ENCODE measurements at places on chromosomes 1 and 21.

DNA sequence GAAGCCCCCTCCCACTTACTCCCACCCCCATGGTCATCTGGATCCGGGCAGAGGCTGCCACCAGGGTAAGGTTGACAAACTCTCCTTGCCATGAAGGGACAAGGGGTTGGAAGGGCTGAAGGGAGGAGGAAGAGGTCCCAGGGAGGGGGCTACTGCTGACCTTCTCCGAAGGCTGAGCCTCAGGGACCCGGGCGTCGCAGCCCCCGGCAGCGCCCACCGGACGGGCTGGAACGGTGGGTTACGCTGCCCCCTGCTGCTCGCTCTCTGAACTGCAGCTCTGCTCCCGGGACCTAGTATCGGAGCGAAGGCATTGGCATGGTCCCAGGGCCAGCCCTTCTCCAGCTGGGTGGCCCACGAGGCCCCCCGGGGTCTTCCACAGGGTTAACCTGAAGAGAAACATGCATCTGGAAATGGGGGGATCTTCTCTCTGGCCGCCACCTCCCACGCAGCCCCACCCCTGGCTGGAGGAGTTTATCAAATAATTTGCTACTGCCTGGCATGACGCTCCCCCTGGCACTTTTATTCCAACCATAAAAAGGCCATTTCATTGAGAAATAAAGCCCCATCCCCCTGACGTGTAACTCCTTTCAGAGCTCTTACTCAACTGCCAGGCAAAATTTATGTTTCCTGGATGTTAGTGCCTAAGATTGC, 70.4 kb upstream of the TARDBP start:
- no peak for DNase-seq

DNA sequence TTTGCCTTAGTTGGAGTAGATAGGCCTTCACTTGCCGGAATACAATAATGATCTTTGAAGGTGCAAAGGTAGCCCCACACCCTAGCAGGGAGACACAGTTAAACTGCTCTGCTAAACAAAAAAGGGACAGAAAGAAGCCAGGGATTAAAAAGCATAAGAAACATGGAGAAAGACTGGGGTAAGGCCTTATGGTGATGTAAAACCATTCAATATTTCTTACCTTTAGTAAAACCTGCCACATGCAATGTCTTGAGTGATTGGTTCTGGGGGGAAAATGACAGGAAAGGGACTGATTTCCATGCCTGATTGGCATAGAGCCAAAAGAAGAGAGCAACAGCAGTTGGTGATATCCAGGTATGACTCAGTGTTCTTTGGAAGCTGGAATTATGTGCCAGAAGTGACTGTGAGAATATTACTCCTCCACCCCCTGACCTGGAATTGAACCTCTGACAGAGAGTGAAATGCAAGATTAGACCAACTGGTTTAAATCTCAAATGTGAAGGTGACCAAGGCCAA, 8.1 kb downstream of the DNASE2B start:
- peak; percentile 23 for DNase-seq

GRCh38 chr1:30719406-30720270, 3.7 kb downstream of the MATN1 start:
- no peak for DNase-seq

GRCh38 chr1:113333056-113333455, 57.3 kb upstream of the MAGI3 start:
- no peak for DNase-seq

DNA sequence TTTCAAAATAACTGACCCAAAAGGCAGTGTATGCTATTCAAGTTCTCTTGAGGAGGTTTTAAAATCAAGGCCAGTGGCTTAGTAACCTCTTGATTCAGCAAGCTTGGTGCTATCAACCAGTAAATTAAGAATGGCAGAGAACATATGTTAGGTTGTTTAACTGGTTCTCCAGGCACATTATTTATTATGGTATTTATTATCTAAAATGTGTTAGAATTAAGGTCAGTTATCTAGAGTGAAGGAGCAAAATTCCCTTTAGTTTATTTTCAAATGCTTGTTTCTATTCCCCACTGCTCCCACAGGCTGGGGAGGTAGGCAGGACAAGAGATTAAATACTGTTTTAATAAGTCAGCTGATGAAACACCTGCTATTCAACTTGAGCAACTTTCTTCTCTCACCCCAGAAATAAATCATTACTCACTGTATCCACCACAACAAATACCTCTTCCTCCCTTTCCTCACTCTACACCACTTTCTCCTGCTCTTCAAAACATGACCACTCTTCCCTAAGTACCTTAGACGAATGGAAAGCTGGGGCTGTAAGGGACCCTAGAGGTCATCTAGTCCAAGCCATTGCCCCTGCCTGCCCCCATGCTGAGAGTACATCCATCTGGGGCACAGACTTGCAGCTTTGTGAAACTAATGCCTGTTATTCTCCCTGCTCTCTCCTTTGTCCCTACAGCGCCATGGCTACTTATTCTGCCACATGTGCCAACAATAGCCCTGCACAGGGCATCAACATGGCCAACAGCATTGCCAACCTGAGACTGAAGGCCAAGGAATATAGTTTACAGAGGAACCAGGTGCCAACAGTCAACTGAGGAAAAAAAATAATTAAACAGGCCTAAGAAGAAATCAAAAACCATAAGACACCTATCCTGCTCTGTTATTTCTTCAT, 71.7 kb downstream of the PRRX1 start:
- DNase-seq = no peak

DNA sequence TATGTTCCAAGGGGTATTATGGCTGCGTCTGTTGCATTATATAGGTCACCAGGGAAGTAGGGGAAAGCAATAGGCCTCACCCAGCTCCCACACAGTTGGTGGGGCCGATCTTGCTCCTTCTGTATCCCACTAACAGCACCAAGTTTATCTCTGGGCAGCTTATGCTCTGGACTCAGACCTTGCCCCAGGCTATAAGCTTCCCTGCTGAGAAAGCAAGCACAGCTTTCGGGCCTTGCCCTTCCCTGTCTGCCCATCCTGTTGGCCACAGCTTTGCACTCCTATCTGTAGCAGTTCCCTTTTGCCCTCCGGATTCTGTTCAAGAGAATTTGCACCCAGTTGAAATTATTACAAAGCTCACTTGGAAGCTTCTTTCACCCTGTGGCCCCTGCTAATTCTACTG, 12.9 kb downstream of the KCNE1 start:
- DNase-seq = no peak

- peak; percentile 84 for DNase-seq
These were observed 22.3 kb downstream of the IL6R start for GRCh38 chr1:154427173-154428139.

Data from left colon (tissue), 2 donors.